Effector memory CD8-positive, alpha-beta T cell (primary cell): ENCODE measurements at places on chromosomes 3 and 15.

- DNase-seq, result no peak
Measured at GRCh38 chr15:29726553-29726952, 95.7 kb downstream of the TJP1 start.

DNA sequence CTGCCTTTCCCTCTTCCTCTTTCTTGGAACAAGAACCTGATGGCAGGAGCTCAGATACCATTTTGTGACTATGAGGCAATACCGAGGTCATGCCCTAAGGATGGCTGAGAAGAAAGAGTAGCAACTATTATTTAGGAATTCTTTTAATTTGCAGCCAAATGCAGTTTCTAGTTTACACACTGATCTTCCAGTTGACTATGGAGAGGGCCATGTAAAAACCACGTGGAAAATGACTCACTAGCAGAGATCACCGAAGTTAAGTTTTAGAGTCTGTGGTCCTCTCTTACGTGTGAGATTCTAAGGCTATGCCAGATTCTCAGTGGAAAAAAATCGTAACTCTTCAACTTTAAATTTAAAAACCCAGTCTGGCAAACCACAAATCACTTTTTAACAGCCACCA is 7.8 kb downstream of the BNC1 start:
- DNase-seq, result no peak

DNA sequence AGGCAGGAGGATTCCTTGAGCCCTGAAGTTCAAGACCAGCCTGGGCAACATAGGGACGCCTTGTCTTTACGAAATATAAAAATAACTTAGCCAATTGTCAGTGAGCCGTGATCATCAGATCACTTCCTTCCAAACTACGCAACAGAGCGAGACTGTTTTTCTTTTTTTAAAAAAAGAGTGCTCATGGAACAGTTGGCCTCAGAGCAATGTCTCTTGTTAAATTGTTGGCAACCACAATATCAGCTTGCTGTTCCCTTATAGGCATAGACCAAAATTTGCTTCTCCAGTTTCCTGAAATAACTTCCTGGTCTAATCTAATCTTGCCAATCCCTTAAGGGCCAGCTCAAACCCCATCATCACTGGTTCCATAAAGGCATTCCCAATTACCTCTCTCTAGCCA is 93.3 kb upstream of the SLC4A7 start:
- no peak for DNase-seq

DNA sequence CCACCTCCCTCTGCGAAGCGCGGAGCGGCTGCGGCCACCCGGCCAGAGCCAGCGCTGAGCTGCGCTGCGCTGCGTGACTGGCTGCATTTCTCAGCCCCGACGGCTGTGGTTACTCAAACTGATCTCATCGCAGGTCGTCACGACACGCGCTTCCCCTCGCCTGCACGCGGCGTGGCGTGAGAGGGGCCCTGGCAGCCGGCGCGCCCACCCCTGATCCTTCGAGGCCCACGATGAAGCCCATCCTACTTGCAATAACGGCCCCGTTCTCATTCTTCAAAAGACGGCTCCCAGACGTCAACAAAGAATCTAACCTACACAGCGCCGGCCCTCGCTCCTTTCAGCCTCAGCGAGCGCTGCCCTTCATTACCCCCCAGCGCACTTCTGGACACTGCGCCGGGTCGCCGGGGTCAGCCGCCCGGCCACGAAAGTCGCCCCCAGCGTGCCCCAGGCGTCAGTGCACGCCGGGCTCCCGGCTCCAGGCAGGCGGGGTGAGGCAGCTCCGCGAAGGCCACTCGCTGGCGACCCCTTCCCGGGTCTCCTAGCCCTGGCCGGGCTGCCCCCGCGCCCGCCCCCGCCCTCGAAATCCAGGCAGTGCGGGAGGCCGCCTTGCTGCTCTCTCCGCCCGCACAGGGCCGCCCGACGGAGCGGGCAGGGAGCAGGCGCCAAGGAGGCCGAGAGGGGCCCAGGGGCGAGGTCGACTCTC is 9.9 kb upstream of the LEKR1 start:
- no peak for DNase-seq

- DNase-seq, result no peak
Measured at GRCh38 chr3:102896851-102897621, 462.2 kb downstream of the ZPLD1 start.

DNA sequence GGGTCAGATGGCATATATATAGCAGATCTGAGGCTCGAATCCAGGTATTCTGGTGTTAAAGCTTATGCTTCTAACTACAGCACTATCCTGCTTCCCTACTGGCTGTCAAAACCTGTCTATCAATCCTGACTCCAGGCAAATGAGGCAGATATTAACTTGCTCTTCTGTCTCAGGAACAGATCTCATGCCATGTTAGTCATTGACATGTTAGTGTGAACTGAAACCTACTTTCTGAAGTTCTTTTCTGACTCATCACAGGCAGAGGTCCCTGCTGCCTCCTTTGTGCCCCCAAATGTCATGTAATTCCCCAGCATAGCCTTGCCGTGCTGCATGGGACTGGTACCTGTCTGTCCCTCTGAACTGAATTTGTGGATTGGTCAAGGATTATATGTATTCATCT is 125.0 kb upstream of the SMAD3 start:
- DNase-seq, result no peak

DNA sequence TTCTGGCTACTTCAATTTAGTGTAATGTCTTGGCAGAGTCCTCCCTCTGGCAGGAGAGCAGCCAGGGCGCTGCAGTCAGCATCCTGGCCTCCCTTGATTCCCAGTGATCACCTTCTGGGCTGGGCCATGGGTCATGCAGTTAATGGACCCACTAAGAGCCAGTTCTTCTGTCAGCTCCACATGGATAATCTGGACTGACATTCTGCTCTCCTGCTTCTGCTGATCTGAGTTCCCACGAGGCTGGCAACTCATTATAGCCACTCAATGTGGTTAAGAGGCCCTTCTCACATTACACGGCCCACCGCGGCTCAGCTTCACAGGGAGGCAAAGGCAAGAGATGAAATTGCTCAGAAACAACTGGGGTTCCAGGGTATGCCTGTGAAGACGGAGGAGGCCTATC is 94.0 kb downstream of the WDR76 start:
- no peak for DNase-seq

GRCh38 chr3:134376786-134377426 is 2.7 kb upstream of the AMOTL2 start:
- no peak for DNase-seq

DNA sequence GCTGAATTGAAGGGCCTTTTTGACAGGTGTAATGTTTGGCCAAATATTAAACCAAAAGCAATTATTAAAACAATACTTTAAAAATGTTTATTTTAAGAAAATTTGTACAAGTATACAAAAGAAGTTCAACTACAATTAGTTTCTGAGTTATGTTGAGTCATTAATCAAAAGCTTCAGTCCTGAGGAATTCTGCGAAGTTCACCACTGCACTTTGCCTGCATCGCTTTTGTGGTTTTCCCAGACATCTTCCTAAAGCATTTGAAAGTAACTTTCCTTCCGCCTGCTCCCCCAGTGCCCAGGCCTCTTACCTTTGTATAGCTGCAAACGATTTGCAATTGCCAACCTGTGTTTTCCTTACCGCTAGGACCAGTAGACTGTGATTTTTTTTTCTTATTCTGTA is 69.5 kb downstream of the KCNAB1 start:
- no peak for DNase-seq

DNA sequence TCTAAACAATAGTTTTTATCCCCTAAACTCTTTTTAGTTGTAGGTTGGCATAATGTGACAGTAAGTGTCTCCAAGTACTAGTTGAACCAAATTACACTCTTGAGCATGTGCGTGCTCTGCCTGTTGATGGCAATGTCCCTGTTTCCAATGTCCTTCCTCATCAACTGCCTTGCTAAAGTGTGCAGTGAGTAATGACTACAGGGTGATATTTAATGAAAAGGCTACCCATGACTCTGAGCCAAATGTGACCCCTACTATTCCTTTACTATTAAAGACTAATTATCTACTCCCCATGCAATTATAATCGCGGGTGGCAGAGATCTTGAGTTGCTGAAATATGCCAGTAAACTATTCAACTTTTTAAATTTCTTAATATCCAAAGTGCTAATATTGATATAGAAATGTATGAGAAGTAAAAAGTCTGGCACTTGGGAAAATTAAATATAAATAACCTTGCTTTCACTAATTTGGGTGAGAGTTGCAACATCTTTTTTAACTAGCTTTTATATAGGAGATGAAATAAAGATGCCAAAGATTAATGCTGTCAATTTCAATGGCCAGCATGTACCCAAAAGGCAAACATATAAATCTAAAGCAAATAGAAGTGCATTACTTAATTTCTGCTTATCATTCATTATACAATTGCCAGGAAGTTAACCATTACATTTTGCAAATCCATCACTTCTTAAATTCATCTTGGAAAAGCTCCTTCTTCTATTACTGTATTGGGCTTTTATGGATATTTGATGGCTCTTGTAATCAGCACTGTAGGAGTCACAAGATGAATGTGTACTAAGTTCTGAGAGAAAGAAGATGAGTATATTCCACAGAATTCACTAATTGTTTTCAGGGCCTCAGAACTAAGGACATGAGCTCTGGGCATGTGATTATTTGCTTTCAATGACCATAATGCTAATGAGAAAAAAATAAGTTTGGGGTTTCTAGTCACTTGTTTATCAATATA is 518.2 kb upstream of the NAALADL2 start:
- DNase-seq, result no peak

- DNase-seq, result no peak
Measured at GRCh38 chr15:80904998-80905397, 84.6 kb downstream of the MESD start.

- DNase-seq, result no peak
Measured at GRCh38 chr3:184786280-184786941, 25.6 kb upstream of the VPS8 start.
